Activated naive CD4-positive, alpha-beta T cell treated with anti-CD3 and anti-CD28 coated beads, Interleukin-2, amount 10 ng/mL, durations not matched to agents 7 days and 5 days (primary cell): ENCODE measurements at places on chromosomes 3 and 15.

- no peak for DNase-seq
These were observed 113.1 kb downstream of the TIGIT start for GRCh38 chr3:114406922-114407321.

DNA sequence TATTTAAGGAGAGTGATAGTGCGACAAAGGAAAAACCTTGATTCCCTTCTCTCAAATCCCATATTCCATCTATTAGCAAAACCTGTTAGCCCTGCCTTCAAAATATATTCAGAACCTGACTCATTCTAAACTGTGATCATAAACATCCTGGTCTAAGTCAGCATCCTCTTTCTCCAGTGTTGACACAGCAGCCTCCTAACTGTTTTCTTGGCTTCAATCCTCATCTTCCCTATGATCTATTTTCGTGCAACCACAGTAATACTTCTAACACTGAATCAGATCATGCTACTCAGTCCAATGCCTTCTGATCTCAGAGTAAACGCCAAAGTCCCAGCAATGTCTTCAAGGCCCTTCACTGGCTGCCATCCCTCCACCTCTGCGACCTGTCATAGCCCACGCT lies 785.1 kb downstream of the EDEM1 start:
- DNase-seq = no peak

GRCh38 chr15:34665498-34666116 lies 82.2 kb upstream of the GOLGA8B start:
- DNase-seq = no peak

DNA sequence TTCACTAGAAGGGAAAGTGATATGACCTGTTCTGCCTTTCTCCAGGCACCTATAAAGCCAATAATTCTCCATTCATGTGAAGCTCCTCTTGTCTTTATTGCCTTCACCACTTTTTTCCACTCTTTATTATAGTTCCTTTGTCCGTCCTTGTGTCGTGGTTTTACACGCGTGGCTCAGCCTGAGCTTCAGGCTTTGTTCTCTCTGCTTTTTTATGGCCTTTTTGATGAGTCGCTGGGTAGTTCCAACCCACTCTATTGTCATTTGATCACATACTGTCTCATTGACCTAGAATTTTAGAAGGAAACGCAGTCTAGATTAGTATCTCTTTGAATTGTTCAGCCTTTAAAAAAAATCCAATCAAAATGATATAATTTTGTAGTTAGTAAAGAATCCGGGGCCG lies 403.2 kb downstream of the PTPRG start:
- DNase-seq = no peak

- DNase-seq = no peak
These were observed 103.2 kb downstream of the DPH6 start for GRCh38 chr15:35442742-35443141.
